LHCN-M2 (cell line): ENCODE measurements at places on chromosomes 12 and 14. TPM values are rescaled to one million over a fixed set of nuclear protein-coding genes. Genes with fewer than 3 reads are reported as not detected.

DNA sequence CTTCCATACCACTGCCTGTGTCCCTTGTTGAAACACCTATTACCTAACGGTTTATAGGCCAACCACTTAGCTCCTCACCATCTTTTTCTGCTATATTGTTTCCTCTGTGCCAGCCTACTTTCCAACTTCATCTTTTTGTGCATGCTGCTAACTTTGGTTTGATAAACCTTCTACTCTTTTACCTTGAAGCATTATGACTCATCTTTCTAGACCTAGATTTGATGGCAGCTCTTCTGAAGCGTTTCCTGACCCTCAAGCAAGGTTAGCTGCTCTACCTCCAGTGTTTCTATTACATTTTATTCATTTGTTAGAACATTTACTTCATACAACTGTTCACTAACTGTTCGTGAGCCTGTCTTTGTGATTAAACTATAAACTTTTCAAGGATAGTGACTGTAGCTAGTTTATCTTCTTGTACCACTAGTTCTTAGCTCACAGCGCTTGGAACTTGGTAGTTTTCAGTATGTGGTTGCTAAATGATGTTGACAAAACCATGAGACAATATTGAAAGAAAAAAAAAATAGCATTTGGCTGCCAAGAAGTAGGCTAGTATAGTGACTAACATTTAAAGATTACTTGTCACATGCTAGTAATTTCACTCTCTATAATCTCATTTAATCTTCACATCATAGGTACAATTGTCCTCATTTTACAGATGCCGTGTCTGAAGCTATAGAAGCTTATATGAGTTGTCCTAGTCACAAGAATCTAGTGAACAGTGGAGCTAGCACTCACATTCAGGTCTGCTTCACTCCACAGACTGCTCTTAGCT lies 79.5 kb downstream of the APAF1 start:
- DNase-seq = no peak

GRCh38 chr14:55249423-55249822 lies 21.8 kb upstream of the FBXO34 start:
- peak; percentile 76 for DNase-seq

- DNase-seq = no peak
Observed at GRCh38 chr12:117284140-117284539, 77.3 kb downstream of the NOS1 start.

- DNase-seq = no peak
Observed at GRCh38 chr14:38592764-38593442, 337.0 kb upstream of the CLEC14A start.

The EP400 gene
- 8.7 and 10.4 TPM in 2 replicates for total RNA-seq

The CISTR gene
- total RNA-seq = not detected in 2 replicates

The PRPF40B gene
- 8.7 and 11.3 TPM in 2 replicates for total RNA-seq
